ENCODE measurements at places on chromosomes 5 and 9.

DNA sequence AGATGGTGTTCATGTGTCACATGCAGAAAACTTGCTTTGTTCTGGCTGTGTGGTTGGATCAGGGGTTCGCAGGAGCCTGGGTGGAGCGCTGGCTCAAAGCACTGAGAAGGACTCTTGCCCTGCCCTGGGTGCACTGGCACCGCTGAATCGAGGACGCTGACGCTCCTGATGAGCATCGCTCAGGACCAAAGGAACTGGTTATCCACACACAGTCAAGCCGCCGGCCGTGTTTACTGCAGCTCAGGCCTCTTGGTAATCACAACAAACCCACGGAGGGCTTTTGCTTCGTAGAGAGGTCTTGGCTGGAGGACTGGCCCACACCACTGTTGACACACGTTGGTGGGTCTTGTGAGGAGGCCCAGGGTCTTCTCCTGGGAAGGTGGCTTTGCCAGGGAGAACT lies 299.4 kb upstream of the IRX2 start:
- DNase-seq: peak; percentile 28

DNA sequence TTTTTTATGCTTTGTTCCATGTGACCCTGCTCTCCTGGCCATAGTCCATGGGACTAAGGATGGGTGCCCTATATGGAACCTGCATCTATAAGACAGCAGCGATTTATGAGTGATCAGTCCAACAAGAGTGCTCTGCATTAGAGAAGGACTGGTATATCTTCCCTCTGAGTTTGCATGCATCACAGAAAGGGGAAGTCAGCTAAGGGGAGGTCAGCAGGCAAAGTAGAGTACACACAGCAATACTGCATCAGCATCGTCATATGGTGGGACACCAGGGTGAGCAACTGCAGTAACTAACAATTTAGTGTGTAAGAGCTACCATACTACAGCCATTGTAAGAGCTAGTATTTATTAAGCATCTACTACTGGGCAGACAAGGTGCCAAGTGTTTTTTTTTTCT lies 311.3 kb downstream of the NDUFS4 start:
- no peak for DNase-seq

DNA sequence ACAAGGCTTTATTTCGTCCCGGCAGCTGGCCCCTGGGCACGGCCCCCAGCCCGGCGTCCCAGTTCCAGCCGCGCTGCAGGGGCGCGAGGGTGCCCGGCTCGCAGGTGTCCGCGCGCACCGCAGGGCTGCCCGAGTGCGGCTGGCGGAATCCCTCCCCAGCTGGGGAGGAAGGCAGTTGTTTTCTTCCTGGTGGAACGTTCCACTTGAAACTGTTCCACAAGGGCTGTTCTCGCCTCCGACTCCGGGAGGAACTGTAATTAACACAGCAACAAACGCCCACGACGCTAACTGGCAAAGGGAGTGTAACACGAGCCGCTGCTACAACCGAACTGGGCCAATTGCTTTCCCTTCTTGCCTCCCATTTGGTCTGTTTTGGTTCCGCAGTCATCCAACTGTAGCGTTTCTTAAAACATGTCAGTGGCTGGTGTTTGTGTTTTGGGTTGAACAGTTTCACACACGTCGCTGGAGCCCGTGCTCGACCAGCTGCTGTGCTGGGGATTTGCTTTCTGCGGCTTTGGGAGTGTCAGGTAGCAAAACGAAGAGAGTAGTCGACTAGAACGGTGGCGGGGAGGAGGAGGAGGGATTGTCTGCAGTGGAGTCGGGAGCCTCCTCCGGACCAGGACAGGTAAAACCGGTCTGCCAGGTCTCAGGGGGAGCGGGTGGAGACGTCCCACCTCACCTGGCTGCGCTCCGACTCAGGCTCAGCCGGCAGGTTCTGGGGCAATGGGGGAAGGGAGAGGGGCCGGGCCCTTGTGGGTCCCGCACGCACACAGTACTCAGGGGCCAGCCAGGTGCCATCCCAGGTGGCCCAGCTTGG lies 131.6 kb upstream of the NIPBL start:
- peak; percentile 93 for DNase-seq

- DNase-seq: no peak
These were observed 36.9 kb upstream of the GPR21 start for GRCh38 chr9:122996586-122996985.

DNA sequence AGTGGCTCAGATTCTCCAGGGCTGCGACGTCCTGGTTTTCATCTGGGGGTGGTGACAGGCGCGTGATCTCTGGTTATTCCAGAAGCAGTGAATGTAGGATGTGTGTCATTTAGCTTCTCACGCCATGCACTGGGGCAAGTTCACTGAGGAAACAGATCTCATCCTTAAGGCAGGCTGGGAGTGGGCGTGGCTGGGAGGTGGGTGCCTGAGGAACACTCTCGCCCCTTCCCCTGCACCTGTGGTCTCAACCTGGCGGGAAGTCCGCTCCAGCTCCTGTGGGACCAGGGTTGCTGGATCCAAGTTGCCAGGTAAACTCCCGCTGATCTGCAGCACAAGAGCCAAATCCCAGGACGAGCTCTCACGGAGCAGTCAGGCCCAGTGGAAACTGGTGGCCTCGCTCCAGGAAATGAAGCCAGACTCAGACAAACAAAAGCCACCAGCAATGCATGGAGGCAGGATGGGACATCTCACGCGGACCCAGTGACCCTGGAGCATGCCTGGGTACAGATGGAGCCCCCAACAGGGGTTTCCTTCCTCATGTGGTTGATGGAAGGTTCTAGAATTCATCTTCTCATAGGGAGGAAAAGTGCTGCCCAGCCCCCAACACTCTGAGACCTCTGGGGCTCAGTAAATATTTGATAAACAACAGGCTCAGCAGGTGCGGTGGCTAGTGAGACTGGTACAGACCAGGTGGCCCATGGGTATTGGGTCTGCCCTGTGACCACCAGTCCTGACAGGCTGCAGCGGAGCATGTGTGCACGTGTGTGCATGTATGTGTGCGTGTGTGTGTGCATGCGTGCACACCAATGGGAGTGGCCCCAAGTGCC lies 16.3 kb upstream of the SLC12A7 start:
- DNase-seq: peak; percentile 71

DNA sequence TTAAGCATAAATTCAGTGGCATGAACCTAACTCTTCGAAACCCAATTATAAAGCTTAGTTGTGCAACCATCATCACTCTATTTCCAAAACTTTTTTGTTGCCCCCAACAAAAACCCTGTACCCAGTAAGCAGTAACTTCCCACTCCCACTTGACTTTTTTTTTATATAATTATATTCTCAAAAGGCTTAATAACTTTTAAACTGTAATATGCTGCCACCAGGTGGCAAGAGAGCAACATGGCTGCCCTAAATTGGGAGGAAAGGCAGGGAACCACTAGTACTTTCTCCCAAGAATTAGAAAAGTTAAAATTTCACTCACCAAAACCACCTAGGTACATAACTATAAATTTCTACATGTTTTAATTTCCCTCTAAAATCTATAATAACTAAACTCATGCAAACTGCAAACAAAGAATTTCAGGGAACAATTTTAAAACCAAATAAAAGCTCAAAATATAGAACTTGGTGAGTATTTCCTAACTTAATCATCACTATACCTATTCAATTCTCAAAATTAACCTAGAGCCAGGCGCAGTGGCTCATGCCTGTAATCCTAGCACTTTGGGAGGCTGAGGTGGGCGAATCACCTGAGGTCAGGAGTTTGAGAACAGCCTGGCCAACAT lies 50.2 kb upstream of the RNF38 start:
- no peak for DNase-seq

GRCh38 chr5:15757103-15757502 lies 257.1 kb downstream of the FBXL7 start:
- no peak for DNase-seq
